ENCODE measurements at places on chromosomes 1 and 21.
A peak's percentile ranks its signal among the peaks of the same experiment; 100 is the strongest.

DNA sequence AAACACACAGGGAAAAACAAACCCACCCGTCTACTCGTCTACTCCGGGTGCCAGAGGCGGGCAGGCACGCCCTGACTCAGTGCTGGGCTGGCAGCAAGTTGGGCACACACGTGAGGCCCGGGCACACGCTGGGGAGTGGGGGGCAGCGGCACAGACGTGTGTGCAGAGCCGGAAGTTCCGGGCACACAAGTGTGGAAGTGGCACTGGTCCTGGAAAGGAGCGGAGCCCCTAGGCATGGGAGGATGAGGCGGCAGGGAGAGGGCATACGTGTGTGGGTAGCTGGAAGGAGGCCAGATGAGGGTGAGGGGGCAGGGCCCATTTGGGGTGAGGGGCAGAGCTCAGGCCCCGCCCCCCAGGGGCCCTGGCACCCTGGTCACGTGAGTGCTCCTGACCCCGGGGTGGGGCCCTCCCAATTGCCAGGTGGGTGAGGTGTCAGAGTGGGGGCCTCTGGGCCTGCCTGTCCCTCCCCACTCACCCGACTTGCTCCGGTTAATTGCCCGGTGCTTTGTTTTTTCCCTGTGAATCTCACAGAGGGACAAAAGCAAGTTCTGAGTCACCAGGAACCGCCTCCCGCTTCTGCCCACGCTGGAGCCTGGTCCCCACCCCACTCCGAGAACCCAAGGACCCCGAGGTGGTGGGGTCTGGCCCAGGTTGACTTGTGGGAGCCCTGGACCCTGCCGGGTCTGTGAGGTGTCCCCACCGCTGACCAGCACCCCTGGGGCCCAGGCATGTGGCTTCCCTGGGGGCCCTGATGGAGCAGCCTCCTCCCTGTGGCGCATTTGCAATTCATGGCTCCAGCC lies 104.8 kb upstream of the CASZ1 start:
- no peak for DNase-seq

DNA sequence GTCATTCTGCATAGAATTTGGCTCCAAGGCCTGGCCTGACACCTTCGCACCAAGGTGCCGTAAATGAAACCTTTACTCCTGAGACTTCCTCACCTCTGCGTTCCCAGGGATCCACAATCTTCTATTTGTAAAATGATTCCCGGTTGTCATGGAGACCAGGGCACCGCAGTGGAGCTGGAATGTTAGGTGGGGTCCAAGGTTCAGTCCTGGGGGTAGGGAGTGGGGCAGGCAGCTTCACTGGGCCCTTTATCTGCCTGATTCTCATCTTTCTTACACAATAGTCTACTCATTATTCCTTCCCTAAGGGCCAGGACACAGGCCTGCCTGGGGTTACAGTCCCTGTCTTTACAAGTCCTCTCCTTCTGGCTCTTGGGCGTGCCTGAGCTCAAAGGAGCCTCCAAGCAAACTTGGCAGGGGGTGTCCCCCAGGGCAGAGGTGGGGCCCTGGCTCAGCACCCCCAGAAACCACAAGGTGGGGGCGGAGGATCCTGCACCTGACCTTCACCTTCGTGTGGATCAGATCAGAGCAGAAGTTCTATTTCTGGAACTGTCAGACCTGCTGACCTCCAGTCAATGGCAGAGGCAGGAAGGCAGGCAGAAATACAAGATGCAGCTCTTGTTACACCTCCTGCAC lies 51.1 kb downstream of the RIPK4 start:
- DNase-seq = no peak

DNA sequence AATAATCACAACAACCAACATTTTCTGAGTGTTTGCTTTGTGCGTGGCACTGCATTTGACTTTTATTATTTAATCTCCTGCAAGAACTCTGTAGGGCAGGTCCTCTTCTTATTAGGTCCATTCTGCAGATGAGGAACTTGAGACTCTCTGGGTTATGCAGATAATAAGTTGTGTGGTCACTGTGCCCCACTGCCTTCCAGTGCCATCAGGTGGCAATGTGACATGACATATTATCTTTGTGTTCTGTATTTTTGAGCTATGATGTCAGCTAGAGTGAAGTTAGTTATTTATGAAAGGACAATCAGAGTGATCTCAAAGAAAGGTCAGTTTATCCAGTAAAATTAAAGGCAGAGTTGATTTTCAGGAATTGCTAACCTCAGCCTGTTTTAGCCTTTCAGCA lies 196.0 kb downstream of the FMN2 start:
- DNase-seq = no peak

- DNase-seq = no peak
Observed at GRCh38 chr1:167767761-167768160, 46.0 kb downstream of the MPZL1 start.

DNA sequence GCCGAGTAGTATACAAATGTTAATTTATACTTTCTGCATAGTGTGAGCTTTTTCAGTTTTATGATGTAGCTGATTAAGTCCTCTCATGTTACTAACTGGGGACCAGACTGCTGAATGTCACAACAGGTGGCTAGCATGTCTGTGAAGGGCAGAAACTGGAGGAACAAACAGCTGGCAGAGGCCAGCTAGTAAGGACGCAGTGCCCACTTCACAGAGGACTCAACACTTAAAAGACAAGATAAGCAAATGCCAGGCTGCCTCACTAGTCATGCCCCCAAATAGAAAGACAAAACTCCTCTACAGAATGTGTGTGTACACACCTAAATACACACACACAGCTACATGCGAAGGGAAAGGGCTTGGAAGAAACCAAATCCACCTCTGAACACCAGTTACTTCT lies 73.8 kb upstream of the ZNF678 start:
- no peak for DNase-seq

GRCh38 chr21:43687566-43688399 lies 28.4 kb downstream of the RRP1B start:
- no peak for DNase-seq

DNA sequence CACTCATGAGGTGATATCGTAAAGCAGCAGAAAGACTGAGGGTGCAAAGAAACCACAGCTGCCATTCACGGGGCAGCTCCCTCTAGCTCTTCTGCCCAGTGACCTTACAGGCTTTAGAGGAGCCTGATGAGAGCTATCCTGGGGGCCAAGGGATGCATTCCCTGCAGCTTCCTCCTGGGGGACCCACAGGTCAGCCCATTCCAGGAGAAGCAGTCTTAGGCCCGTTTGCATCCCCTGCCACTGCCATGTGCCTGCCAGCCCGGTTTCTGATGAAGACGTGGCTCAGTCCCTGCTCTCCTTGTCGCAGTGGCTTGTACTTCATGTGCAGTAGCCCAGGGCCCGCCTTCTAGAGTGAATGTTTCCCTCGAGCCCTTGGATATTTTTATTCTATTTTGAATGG lies 22.8 kb downstream of the ATP5PO start:
- DNase-seq = no peak

DNA sequence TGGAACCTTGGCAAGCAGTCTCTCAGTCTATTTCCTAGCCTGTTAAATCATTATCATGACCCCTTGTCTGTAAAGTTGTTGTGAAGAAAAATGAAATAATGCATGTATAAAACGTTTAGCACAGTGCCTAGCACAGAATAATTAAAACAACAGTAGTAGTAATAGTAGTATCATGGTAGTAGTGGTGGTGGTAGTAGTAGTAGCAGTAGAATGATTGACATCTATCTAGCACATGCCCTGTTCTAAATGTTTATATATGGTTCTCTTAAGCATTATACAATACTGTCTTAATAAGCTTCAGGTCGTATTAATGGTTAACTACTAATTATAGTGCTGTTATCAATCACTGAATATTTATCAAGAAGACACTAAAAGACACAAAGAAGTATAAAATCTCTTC lies 46.7 kb downstream of the GPR3 start:
- DNase-seq = no peak

DNA sequence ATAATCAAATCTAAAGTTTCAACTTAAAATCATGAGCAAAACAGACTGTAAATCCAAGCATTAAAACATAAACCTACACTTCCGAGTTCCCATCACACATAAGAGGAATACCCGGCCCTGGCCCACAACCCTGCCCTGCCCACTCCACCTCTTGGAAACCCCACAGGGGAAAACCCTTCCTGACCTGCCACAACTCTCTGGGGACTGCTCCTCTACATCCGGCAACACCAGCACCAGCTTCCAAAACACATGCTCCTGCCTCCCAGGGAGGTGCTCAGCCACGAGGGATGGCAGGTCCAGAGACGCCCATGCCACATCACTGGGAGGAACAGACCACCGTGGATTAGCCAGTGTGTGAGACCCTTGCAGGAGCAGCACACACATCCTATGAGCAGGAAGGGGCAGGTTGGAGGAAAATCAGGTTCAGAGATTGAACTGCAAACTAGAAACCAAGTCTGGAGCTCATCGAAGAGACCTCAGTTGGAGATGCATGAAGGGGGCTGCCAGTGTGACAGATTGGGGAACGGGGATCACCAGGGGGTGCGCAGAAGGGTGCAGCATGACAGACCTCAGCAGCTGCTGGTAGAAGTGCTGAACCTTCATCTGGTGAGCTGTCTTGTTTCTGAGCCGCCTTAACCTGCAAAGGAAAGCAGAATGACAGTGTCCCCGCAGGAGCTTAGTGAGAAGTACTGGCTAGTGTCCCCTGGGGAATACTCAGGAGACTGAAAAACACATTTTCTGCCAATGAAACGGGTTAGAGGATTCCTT lies 25.8 kb upstream of the LSS start:
- DNase-seq = no peak

GRCh38 chr1:29958271-29958670 lies 721.9 kb downstream of the PTPRU start:
- no peak for DNase-seq

DNA sequence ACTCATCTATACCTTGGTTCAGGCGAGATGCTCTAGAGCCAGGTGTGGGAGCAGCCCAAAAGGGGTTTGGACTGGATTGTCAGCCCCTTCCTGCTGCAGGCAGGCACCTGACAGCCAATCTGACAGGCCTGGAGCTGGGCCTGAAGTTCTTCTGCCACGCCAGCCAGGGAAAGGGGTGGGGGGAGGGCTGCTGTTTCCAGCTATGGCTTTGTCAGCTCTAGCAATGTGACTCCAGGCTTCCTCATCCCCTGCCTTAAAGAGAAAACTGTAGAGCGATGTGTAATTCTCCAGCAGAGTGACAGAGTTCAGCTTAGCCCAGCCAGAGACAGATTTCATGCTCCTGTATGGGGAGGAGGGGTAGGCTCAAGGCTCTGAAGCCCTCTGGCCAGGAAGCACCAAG lies 30.3 kb downstream of the WNT4 start:
- no peak for DNase-seq

DNA sequence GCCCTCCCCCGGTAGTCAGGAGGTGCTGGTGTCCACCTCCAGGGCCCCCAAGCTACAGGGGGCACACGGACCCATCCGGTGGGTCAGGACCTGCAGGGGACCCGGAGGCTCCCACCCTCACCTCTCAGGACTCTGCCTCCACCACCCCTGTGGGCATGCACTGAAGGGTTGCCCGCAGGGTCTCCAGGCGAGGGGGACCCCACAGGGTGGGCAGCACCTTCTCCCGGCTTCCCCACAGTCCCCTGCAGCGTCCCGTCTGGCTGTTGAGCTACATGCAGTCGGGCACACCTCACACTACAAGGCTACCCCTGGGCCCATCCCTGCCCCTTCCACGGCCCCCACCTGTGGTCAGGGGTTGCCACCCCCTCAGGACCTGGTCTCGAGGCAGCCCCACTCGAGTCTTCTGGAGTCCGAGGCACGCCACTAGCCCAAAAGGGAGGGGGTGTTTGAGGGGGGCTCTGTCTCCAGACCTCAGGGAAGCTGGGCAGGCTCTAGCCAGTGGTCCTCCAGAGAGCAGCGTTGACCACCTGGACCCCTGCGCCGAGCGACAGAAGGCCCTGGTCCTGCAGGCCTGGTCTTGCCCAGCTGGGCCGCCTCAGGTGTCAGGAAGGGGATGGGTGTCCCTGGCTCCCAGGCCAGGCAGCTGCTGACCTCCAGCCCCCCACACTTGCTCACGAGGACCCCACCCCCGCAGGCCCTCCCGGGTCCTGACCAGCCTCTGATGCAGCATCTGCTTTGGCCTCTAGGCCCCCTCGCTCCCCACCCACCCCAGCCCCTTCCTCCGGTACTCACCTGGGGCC lies 9.6 kb downstream of the PARS2 start:
- DNase-seq = no peak

DNA sequence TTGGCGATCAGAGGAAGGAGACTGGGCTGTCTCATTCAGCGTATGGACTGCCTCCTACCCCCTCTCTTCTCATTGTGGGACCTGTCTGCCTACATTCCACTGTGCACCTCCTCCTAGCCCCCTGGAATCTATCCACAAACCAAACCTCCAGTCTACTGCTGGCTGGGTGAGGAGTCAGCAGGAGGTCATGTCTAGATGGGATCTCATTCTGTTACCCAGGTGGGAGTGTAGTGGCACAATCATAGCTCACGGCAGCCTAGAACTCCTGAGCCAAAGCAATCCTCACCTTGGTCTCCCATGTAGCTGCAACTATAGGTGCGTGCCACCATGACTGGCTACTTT lies 18.0 kb upstream of the TTC22 start:
- no peak for DNase-seq

- DNase-seq = no peak
Observed at GRCh38 chr1:40267767-40268187, 9.7 kb downstream of the ZMPSTE24 start.

DNA sequence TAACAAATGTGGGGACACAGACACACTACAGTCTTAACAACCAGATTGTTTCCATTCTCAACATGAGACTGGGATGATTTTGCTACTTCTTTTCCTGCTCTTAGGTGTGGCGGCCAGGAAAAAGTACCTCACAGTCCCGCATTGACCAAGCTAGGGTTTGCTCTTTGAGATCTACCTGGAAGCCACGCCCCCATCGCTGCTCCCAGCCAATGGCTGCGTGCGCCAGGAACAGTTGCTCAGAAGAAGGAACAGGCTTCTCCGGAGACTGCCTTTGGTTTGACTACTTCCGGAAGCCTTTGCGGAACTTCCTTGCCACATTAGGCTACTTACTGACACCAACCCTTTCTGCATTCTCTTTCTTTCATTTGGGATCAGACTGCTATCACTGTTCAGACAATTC lies 44.2 kb upstream of the PLD5 start:
- DNase-seq = no peak

DNA sequence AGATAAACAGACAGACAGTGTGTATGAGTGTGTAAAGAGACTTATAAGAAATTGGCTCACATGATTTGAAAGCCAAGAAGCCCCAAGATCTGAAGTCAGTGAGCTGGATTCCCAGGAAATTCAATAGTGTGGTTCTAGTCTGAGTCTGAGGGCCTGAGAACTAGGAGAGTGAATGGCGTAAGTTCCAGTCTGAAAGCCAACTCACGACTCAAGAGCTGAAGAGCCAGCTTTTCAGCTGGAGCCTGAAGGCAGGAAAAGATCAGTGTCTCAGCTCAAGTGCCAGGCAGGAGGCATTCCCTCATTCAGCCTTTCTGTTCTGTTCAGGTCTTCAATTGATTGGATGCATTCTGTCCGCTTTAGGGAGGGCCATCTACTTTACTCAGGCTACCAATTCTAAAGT lies 257.2 kb downstream of the PLPP3 start:
- no peak for DNase-seq

- no peak for DNase-seq
Observed at GRCh38 chr1:176271572-176271971, 64.5 kb upstream of the COP1 start.

GRCh38 chr1:181396171-181396670 lies 87.1 kb upstream of the CACNA1E start:
- DNase-seq = peak; percentile 88

All from CD4-positive, CD25-positive, alpha-beta regulatory T cell (primary cell).